Suppressor macrophage (primary cell): ENCODE measurements at places on chromosomes 3 and 15.

DNA sequence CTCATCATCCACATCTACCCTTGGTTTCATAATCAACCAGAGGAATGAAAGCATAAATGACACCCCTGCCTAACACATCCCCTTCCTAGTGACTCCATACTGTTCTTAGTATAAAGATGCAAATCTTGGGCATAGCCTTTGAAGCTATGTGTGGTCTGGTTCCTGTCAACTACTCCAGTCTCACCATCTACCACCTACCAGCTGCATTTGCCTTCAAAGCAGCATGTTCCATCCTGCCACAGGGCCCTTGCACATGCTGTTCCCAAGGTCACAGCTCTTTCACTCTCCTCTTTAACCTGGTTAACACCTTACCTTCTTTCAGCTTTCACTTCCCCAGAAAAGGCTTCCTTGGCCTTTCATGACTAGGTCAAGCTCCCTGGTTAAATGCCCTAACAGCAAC lies 62.3 kb upstream of the ARHGEF3 start:
- no peak for DNase-seq

- DNase-seq = no peak
Observed at GRCh38 chr3:78858174-78858573, 909.6 kb downstream of the ROBO1 start.

DNA sequence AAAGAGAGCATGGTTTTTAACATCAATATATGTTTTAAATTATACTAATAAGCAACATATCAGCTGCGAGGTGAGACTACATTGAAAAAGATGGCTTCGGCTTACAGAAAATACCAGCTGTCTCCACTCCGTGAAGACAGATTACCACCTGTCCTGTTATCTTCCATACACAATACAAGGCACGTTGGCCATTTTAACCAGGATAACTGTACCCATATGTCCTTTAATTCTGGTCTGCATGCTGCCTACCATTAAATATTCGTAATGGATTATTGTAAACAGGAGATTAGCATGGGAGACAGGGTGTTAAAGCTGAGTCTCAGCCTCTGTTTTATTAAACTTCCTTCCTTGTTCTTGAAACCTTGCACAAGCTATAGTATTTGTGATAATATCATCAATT lies 855.5 kb downstream of the ROBO1 start:
- DNase-seq = no peak

DNA sequence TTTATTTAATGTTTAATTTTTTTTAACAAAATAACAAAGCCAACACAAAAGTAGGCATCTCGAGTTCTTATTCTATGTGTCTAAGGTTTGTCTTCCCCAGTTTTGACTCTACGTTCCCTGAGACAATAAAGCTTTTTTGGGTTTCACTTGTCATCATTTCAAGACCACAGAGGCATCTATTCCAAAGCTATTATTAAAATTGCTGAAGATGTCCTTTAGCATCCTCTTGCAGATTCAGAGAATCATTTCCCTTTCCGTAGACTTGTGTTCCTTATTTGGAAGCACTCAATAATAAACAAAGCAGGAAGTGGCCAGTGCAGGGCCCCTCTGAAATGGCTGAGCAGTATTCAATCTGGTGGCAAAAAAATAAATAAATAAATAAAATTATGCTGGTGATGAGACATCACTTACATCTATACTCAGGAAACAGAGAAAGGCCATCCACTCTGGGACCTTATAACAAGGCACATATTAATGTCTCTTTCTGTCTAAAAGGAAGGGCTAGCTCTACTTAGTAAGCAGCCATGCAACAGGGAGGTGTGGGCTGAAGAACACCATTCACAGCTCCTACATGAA lies 362.3 kb downstream of the WDR72 start:
- DNase-seq = peak; percentile 41

- no peak for DNase-seq
Observed at GRCh38 chr3:186628756-186629155, 11.4 kb upstream of the FETUB start.

- DNase-seq = no peak
Observed at GRCh38 chr3:116630494-116630893, 79.1 kb upstream of the TUSC7 start.

DNA sequence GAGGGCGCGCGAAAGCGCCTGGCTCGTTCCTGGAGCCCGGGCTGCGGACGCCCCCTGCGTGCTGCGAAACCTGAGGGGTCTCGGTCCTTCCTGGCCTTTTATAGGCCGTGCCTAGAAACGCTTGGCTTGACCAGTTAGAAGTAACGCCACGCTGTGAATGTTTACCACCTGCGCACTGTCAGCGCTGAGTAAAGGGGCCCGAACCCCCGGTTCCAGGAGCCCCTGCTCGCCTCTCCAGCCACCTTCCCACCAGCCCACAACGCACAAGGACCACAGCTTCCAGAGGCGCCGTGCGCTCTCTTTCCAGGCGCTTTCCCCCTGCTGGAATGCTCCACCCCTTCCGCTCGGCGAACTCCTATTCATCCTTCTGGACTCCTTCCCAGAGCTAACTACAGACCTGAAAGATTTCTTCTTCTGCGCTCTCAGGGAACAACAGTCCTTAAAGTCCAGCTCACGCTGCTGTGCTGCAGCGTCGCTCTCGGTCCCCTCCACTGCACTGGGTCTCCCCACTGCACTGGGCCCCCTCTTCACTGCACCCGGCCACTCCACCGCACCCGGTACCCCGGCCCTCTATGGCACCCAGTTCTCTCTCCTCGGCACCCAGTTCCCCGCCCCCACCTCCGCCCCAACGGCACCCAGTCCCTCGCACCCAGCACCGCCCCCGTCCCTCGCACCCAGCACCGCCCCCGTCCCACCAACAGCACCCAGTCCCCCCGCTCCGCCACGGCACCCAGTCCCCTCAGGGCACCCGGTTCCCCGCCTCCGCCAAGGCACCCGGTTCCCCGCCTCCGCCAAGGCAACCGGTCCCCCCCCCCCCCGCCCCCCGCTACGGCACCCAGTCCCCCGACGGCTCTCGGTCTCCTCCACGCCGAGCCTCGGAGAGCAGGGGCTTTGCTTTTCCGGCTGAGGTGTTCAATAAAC lies 69.8 kb downstream of the SQOR start:
- DNase-seq = peak; percentile 15

DNA sequence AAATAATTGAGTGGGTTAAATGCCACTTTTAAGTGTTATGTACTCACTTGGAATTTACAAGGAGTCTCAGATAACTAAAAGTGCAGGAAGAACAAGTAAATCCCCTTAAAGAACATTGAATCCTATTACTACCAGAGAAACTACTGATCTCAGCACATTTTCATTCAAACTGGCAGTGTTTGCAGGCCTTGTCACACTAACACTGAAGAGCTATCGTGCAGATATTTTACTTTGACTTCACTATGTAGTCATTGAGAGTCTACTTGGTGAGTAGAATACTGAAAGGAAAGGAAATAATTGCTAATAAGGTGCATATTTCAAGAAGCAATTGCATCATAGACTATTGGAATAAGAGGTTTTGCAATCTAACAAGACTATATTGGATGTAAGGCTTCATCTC lies 721.4 kb upstream of the CBLB start:
- DNase-seq = no peak

DNA sequence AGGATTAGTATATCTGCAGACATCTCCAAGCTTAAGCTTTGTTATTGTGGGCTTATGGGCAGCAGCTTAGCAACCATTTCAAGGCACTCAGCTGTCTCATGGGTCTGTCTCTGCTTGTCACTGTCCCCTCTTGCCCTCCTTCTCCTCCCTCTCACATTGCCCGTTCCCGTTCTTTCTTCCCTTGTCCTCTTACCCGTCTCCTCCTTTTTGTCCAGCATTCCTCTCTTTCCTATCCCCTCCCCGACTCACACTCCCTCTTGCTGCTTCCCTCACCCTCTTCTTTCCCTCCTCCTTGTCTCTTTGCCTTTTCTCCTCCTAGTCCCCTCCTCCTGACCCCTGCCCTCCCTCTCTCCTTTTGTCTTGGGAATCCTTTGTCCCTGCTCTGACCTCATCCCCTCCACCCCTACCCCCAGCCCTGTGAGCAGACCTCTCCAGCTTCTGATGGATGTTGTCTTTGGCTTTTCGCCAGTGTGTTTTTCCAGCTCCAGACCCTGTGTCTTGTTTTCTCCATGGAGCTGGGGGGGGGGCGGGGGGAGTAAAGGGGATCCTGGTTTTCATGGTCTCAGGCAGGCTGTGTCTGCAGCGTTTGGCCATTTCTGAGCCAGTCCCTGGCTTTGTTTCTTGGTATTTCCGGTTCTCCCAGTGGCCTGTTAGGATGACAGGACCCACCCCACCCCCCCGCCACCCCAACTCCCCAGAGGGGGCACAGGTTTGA lies 47.9 kb upstream of the TRAK1 start:
- no peak for DNase-seq

- peak; percentile 53 for DNase-seq
Observed at GRCh38 chr15:70569091-70569713, 194.2 kb downstream of the UACA start.

GRCh38 chr3:112817271-112817670 lies 29.4 kb downstream of the CD200R1L start:
- peak; percentile 42 for DNase-seq

GRCh38 chr3:186959029-186959624 lies 28.8 kb downstream of the ST6GAL1 start:
- DNase-seq = peak; percentile 41

- DNase-seq = no peak
Observed at GRCh38 chr3:31833391-31834190, 147.5 kb downstream of the OSBPL10 start.
